ENCODE measurements at places on chromosomes 5 and 9.

- DNase-seq = no peak
These were observed 237.0 kb downstream of the TENT4A start for GRCh38 chr5:6950250-6950649.

DNA sequence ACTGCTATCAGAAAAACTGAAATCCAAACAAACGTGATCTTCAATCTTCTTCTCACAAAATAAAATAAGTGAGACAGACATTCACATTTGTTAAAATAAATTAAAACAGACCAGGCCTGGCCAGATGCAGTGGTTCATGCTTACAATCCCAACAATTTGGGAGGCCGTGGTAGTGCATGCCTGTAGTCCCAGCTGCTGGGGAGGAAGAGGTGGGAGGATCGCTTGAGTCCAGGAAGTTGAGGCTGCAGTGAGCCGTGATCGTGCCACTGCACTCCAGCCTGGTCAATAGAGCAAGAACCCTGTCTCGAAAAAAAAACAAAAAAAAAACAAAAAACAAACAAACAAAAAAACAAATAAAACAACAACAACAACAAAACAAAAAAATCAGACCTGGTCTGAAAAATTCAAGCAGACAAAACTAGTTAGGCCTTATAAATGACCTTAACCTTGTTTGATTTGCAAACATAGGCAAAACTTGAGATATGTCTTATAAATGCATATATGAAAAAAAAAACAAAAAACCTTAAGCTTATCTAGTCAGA, 10.8 kb downstream of the MAPKAP1 start:
- peak; percentile 37 for DNase-seq

DNA sequence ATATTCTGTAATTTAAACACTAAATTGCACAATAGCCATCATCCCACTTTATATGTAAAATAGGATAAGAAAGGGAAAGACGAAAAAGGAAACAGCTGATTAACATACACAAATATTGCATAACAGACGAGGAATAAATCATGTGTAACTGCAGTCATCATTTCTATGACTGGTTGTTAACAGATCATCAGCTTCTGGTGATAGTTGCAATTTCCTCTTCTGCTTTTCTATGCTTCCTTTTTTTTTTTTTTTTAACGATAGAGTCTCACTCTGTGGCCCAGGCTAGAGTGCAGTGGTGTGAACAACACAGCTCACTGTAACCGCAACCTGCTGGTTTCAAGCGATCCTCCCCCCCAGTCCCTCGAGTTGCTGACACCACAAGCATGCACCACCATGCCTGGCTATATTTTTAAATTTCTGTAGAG, 22.5 kb upstream of the JAKMIP2 start:
- DNase-seq = no peak

DNA sequence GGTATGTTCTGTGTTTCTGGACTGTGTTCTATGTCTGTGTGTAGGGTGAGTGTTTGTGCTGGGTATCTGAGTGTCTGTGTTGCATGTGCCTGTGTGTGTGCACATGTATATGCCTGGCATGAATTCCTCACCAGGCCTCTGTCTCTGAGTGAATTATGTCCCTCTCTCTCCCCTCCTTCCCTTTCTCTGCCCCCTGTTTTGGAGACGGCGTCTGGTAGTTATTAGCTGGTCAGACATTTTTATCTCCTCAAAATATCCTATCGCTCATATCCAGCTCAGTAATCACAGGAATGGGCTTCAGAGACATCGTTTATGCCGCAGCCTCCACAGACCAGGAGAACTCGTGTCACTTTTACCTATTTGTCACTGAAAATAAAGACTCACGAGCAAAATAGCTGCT, 483.2 kb upstream of the BRINP1 start:
- DNase-seq = no peak

GRCh38 chr5:28328681-28329080, 1290.3 kb upstream of the CDH9 start:
- DNase-seq = peak; percentile 7

- no peak for DNase-seq
These were observed 28.0 kb upstream of the ERAP1 start for GRCh38 chr5:96835791-96836191.

DNA sequence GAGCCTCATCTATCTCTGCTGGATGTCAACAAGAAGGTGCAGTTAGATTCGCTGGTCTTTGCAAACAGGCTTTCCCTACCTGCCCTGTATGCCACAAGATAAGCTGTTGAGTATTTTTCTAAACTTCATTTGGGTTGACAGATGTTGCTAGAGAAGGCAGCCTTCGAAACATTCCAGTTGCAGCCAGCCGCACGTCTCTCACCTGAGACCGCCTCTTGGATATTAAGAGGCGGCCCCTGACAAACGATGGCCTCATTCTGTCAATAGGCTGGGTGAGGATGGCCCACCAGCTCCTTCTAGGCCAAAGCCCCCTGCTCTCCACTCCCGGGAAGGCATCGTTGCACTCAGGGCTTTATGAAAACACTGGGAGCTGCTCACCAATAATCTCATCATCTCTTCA, 181.6 kb downstream of the DAB2IP start:
- no peak for DNase-seq

DNA sequence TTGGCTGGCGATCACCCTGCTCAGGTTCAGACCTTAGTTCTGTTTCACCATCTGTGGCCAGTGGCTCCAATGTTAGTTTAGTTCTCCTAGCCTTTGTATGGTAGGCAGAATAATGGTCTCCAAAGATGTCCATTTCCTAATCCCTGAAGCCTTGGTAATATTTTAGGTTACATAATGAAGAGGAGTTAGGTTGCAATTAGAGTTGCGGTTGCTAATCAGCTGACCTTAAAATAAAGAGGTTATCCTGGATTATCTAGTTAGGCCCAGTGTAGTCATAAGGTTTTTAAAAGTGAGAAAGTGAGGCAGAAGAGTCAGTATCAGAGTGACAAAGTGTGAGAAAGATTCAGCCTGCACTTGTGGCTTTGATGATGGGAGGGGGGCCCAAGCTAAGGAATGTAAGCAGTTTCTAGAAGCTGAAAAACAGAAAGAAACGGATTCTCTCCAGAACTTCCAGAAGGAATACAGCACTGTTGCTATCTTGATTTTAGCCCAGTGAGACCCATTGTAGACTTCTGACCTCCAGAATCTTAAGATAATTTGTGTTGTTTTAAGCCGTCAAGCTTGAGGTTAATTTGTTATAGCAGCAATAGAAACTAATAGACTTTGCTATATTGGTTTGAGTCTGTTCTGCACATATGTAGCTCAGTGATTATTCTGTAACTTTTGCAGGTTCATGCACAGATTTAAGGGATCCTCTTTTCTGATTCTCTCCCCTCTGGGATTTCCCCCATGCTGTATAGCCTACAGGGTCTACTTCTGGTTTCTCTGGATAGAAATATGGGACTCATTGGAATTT, 21.6 kb downstream of the LNPEP start:
- DNase-seq = no peak

- no peak for DNase-seq
These were observed 213.4 kb upstream of the DMAC1 start for GRCh38 chr9:8012986-8013385.

DNA sequence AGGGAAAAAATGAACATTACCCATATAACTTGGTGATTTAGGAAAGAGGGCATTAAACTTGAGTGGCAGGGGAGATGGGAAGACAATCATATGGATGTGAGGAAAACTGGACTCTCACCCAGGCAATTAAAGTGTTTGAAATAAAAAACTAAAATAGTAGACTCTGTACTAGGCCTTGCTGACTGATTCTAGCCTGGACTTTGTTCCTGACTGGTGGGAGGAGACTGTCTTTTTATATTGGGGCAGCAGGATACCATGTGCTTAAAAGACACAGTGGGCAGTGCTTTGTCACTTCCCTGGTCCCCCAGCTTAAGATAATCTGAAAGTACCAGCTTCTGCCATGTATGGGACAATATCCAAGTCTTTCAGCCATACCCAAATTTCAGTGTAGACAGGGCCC, 107.0 kb downstream of the ACTL7B start:
- no peak for DNase-seq

DNA sequence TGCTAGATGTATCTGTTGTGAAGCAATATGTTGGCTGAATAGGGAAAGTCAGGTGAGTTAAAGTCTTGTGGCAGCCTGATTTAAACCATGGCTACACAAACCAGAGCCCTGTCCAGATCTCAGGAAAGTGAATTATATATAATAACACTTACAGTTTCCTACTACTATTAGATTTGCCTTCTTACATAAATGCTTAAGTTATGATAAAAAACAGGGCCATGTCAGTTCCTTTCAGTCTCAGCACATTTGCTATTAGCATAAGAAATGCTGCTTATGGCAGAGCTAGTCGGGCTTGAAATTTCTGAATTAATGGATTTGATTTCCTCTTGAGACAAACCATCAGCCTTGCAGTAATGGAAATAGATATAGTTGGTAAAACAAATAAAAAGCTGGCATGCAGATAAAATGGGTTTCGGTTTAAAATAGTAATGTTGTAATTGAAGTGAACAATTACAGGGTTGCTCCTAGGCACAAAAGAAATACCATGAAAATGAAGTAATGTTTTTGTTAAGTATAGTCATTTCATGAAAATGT, 664.2 kb upstream of the ZNF608 start:
- DNase-seq = peak; percentile 80

GRCh38 chr9:107472581-107473340, 16.8 kb downstream of the KLF4 start:
- DNase-seq = no peak

DNA sequence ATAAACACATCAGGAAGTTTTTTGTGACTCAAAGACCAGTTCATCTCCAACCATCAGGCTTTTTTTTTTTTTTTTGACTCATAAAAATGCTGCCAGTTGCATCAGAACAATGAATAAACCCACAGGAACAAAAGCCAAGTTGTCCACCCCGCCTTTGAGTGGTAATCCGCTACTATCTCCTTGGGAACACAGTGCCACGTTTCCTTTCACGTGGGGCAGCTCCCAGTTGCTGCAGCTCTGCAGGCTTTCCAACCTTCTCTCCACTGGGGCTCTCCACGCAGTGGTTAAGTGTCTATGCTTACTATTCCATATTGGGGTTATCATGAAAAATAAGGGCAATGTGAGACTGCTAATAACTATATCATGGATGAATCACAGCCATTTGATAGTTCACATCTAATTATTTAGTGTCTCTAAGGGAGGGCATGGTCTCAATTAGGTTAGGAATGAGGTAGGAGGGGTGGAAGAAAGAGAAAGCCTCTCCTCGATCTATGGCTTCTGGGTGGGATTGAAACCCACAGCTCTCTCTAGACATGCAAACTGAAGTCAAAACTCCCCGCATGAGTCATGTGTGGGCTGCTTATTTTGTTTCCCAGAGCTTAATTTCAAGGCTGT, 55.8 kb upstream of the ACTBL2 start:
- DNase-seq = peak; percentile 88

DNA sequence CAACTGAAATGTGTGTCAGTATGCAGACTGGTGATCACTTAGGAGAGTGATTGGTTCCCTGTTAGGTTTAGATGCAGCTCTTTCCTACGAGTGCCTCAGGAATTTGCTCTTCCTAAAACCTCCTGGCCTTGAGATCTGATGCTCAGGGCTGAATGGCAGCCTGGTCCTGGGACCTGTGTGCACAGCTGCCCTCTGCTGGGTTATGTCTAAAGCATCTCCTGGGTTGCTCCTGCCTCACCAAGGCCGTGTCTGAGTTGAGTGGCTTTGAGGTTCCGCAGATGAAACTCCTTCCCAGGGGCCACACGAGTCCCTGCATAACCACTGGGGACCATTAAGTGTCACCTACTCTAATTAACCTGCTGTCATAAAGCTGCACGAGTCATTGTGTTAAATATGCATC, 59.5 kb downstream of the MVB12B start:
- peak; percentile 28 for DNase-seq

DNA sequence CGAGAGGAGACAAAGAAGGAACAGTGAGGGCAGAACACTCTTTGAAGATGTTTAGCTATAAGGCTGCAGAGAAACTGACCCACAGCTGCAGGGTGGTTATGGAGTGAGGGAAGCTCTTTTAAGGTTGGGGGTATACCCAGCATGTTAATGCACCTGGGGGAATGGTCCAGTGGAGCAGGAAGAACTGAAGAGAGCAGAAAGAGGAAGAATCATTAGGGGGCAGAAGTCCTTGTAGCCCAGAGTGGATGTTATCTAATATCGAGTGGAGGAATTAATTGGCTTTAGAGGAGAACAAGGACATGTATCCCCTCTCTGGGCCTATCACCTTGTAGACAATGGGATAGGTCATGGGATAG, 7.7 kb downstream of the IL4 start:
- DNase-seq = no peak

- DNase-seq = peak; percentile 70
These were observed 584.4 kb upstream of the ACO1 start for GRCh38 chr9:31799953-31800609.

DNA sequence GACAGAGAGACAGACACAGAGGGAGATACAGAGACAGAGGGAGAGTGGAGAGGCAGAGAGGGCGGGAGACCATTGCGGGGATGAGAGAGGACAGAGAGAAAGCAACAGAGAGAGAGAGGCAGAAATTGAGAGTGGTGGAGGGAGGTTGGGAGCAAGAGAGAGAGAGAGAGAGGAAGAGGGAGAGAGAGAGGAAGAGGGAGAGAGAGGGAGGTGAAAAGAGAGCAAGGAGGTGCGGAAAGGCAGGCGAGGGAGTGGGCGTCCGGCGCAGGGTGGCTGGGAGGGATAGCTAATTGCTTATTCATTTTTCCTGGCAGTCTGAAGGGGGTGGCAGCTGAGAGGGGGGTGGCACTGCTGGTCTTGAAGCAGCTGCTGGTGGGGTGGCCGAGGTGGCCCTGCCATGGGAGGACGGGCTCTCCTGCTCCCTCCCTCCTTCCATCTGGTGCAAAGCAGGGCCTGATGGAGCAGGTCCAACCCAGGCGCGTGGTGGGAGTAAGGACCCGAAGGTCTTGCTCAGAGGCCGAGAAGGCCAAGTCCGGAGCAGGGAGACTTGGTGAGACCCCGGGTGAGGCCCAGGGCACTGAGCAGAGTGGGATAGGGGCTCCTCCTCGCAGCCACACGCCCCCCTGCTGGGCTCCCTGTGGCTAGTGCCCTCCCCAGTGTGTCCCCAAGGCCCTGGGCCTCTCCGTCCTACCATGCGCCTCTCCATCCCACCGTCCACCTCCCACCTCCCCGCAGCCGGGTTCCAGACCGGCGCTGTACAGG, 25.3 kb upstream of the RNU6ATAC start:
- no peak for DNase-seq

- no peak for DNase-seq
These were observed 81.2 kb downstream of the CRB2 start for GRCh38 chr9:123437201-123437600.

GRCh38 chr9:137761032-137761431, 116.5 kb upstream of the CACNA1B start:
- no peak for DNase-seq

DNA sequence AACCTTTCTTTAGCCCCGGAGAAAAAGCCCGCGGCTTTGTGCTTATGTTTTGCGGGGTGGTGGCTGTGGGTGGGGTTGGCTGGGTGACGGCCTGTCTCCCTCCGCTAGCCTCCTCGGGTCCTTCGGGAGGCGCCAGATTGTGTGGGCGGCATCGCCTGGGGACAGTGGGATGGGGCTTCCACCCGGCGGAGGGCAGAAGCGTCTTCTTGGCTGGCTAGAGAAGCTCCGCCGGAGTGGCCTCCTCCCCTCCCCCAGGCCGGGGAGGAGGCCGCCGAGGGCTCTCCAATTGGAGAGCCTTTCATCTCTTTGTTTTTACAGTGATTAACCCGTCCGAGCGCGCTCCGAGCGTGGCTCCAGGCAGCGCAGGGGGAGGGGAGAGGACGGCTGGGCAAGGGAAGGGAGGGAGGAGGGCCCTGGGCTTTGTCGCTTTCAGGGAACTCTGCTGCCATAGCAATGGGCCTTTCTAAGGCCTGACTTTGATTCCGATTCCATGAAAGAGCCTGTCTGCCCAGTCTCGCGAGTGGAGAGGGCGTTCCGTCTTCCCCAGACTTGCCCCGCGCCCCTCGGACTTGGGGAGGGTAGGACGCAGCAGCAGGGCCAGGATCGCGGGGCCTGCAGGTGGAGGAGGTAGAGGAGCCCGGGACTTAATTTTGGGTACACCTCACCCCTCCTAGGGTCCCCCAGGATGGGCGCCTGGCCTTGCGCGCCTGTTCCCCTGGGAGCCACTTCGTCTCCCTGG, 36.7 kb upstream of the TIFAB start:
- peak; percentile 39 for DNase-seq
